ENCODE measurements at places on chromosomes 6 and 20.

DNA sequence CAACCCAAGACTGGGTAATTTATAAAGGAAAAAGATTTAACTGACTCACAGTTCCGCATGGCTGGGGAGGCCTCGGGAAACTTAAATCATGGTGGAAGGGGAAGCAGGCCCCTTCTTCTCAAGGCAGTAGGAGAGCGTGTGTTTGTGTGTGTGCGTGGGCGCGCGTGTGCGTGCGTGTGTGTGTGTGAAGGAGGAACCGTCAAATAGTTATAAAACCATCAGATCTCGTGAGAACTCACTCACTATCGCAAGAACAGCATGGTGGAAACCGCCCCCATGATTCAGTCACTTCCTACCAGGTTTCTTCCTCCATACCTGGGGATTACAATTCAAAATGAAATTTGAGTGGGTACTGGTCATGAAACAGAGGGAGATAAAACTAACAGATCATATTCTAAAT is 220.1 kb upstream of the EYS start:
- DNase-seq = no peak

- no peak for DNase-seq
These were observed 46.6 kb downstream of the CLIC5 start for GRCh38 chr6:45969026-45969425.

- DNase-seq = no peak
These were observed 53.7 kb upstream of the LYRM2 start for GRCh38 chr6:89692256-89692655.

DNA sequence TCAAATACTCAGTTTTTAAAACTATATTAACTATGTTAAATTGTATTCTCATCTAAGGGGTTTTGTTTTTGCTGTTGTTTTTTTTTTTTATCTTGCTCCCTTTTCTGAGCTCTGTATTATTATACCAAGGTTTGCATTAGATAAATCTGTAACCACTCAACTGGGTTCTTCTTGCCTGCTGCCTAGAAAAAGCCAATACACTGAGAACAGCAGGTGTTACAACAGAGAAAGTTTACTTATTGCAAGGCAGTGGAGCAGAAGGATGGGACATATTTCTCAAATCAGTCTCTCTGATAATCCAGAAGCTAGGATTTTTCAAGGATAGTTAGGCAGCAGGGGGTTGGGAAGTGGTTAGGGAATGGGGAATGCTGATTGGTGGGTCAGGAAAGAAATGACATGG is 378.8 kb upstream of the PLCB4 start:
- DNase-seq = no peak

DNA sequence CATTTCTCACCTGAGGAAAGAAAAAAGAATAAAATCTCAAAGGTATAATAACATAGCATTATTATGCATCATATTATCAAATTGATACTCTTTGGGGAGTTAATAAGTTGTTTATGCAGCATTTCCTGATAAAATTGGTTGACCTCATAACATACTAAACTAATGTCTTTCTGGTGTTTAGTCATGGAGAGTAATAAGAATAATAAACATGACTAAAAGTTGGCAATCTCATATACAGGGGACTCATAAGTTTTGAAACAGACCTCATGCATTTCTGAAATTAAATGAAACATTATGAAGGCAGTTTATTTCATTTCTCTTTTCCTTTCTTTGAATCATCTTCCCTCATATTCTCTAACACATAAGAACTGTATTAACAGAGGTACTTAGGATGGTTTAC is 60.5 kb upstream of the PRDM1 start:
- no peak for DNase-seq

DNA sequence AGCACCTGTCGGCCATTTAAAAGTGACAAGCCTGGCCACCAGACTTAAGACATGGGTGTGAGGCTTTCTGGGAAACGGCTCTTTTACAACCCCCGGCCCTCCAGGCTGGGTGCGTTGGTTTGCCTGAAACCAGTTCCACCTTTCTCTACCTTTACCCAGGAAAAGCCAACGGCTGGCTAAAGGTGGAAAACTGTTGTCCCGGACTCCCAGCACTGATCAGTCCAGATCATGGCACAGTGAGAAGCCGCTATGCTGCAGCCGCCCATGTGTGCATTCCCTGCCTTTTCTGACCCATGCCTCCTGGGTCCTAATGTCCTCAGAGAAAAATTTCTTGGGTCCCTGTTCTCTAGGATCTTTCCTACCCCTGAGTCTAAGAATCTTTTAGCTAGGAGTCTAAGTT is 655.7 kb upstream of the HS3ST5 start:
- DNase-seq = no peak

DNA sequence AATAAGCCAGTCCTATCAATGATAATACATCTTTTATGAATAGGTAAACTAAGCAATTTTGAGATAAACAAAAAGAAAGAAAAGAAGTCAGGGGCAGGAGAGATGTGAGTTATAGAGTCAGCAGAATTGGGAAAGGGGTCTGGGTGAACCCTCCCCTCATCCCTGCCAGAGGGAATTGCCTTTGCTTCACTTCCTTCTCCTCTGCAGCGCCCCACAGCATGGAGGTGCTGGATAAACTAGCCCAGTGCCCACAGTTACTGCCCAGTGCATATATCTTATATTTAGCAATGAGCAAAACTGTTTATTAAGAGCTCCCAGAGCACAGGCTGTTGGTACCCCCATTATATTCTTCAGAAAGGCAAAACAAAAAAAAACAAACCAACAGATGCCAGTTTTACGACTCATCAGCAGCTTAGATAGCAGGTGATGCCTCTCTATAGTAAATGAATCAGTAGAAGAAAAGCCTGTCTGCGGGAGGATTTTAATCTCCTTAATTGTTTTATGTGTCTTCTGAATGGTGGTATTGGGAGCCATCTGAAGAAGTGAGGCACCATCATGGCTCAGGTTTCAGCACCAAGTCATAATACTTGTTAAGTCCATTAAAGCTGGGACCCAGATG is 419.2 kb downstream of the EPM2A start:
- no peak for DNase-seq

GRCh38 chr6:35310265-35310831 is 12.7 kb downstream of the DEF6 start:
- DNase-seq = no peak

GRCh38 chr20:57470666-57471495 is 54.1 kb downstream of the CTCFL start:
- DNase-seq = no peak

DNA sequence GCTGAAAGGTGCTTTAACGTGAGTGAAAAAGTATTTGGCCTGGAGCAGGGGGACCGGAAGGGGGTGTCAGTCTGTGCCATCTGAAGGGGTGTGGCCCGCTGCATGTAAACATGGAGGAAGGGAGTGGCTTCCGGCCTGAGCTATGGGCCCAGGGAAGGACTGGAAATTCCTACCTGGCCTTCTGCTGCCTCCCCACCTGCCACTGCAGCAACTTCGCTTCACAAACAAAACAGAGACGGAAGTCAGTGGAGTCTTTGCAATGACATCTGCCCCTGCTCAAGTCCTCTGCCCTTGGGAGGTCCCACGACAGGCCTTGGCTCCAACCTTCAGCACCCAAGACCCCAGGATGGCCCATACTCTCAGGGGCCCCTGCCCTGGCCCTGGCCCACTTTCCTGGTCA is 28.1 kb upstream of the FOXP4 start:
- no peak for DNase-seq

GRCh38 chr6:3753228-3753835 is 1.8 kb upstream of the PXDC1 start:
- DNase-seq = no peak

DNA sequence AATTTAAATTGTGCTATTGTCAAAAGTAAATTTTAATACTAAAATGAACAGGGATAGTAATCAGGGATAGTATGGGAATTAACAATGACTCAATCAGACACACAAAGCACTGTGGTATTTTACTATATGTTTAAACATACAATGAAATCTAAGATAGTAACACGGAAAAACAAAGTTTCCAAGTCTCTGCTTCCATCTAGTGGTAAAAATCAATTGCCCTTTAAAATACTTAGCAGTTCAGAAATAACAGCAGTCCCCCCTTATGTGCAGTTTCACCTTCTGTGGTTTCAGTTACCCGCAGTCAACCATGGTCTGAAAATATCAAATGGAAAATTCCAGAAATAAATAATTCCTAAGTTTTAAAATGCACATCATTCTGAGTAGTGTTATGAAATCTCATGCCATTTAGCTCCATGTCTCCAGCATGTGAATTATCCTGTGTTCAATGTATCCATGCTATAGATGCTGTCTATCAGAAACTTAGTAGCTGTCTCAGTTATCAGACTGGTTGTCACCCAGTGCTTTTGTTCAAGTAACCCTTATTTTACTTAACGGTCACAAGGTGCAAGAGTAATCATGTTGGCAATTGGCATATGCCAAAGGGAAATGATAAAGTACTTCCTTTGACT is 58.5 kb downstream of the AHI1 start:
- peak; percentile 77 for DNase-seq
